ENCODE measurements at places on chromosomes 6 and 20. TPM values are rescaled to one million over a fixed set of nuclear protein-coding genes. Genes with fewer than 3 reads are reported as not detected.
A peak's percentile ranks its signal among the peaks of the same experiment; 100 is the strongest.

Gene ADGRF1
- not detected for polyA plus RNA-seq

Gene KCNQ2
- 3.9 TPM for polyA plus RNA-seq

Gene SYCP2L
- polyA plus RNA-seq, result 0.82 TPM

Gene GOPC
- polyA plus RNA-seq, result 31.4 TPM

Gene SRSF6
- 92.6 TPM for polyA plus RNA-seq

Gene SPATS1
- polyA plus RNA-seq, result not detected

Gene RFX6
- not detected for polyA plus RNA-seq

Gene OR12D3
- polyA plus RNA-seq, result not detected

Gene ASIP
- 0.15 TPM for polyA plus RNA-seq

Gene SEL1L2
- not detected for polyA plus RNA-seq

Gene MCHR2
- not detected for polyA plus RNA-seq

Gene PTCHD4
- polyA plus RNA-seq, result 4.0 TPM

Gene PSORS1C2
- not detected for polyA plus RNA-seq

DNA sequence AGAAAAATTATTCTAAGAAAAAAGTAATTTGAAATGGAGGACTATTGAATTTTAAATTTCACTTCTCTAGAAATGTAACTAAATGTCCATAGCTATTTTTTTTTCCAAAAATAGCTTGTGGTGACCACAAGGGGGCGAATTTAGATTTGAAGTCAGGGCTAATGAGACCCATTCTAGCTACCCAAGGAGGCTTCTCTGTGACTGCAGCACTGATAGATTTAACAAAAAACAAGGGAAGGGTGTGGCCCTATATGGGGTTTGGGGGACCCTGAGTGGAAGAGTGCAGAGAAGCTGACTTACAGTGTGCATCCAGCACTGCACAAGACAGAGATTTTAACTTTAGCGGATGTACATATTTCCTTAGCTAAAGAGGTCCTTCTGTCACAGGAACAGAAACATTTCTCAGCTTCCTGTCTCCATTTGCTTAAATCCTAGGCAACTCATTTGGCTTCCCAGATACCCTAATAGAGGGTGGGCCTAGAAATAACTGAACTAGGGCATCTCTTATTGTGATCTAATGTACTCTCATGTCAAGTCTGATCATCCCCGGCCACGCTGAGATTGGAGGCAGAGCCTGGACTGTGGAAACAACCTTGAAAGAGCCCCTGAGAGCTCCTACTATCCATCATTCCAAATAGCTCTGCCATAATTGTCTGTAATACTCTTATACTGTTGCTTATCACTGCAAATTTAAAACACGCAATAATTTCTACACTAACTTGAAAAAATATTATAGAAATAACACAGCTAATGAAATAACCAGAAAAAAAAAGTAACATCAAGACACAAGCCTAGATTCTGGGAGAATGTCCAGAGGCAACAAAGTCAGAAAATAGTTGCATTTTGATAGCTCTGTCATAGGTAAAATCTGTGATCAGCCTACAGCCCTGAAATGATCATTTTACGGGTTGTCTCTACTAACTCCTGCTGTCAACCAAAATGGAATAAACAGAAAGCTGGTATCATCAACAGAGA lies 93.6 kb downstream of the SNAP91 start:
- peak overlapping the region; percentile 29 for H3K27ac ChIP-seq
- DNase-seq, result peak; percentile 71
- H3K36me3 ChIP-seq, result no peaks in the 10 kb centered on the region
- H3K4me3 ChIP-seq, result peak overlapping the region; percentile 29
- H3K4me1 ChIP-seq, result peaks cover 34% of the 10 kb centered on the region

DNA sequence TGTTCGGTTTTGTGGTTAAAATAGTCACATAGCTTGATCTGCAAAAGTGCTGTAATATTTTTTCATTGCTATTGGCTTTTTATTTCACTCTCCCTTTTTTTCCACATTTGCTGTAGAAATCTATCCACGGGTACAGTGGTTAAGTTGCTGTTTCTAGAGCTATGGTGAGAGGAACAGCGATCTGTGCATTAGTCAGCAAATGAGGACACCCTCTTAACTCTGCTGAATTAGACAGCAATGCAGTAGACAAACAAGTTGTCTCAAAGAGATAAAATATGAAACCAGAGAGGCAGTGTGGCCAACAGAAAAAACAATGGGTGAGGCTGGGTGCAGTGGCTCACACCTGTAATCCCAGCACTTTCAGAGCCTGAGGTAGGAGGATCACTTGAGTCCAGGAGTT lies 17.6 kb upstream of the SYNJ2 start:
- H3K4me1 ChIP-seq, result peaks cover 3% of the 10 kb centered on the region
- DNase-seq, result no peak

DNA sequence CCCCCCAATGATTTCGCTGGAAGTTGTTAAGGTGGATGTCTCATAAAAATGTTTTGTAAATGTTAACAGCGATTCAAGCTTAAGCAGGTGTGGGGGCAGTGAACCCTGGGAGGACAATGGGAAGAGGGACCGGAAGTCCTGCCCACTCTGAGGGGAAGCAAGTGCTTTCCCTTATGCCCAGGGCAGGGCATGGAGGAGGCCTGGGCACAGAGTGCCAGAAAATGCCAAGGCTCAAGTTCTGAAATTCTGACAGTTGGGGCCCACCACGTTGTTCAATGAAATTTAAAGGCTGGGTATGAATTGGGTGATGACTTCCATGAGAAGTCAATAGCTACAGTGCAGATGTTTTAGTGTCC lies 132.7 kb upstream of the SALL4 start:
- no peaks in the 10 kb centered on the region for H3K36me3 ChIP-seq
- no peak overlapping the region for H3K4me3 ChIP-seq
- no peaks in the 10 kb centered on the region for H3K27me3 ChIP-seq
- DNase-seq, result no peak
- H3K27ac ChIP-seq, result no peak overlapping the region

DNA sequence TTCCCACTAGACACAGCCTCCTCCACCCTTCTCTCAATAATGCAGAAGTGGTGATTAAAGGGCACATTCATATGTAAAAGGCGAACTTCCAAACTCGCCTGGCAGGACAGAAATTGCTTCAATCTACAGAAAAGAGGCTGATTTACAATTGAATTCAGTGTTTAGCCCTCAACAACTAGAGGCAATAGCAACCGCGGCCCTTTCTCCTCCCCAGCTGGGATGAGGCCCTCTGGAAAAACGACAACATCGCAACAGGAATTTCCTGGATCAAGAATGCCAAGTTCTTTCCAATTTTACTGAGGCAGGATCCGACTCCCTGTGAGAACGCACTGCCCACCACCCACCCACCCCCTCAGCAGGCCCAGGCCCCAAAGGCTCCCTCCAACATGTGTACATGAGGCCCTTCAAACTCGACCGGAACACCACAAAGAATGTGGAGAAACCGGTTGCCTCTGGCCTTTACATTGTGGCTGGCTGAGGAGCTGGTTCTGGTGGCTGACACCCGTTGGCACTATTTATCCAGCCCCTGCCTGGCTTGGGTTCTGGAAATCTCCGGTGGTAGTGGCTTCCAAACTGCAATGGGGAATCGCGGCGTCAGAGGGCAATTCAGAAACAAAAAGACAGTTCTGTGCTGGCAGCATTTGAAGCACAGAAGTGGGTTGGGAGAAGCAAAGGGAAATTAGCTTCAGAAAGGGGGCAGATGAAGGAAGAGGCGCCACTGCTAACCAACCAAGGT lies 36.8 kb downstream of the ZMYND8 start:
- H3K27me3 ChIP-seq, result no peaks in the 10 kb centered on the region
- DNase-seq, result no peak
- peak overlapping the region; percentile 98 for H3K27ac ChIP-seq

GRCh38 chr6:30156262-30156599 lies 4.8 kb downstream of the TRIM10 start:
- H3K27me3 ChIP-seq, result peaks cover 34% of the 10 kb centered on the region
- no peaks in the 10 kb centered on the region for H3K4me1 ChIP-seq
- H3K36me3 ChIP-seq, result no peaks in the 10 kb centered on the region
- H3K4me3 ChIP-seq, result no peak overlapping the region

DNA sequence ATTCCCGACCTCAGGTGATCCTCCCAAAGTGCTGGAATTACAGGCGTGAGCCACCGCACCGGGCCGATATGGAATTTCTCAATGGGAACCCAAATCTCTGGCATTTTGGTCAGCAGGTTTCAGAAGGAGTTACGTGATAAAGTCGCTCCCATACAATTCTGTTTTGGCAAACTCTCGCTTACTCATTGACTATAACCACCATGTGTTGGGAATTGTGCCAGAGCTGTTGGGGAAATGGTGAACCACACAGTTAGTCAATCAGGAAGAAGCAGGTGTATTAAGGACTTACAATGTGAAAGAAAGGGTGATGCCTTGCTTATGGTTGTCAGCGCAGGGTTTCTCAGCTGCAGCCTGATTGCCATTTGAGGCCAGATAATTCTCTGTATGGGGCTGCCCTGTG lies 410.5 kb downstream of the QKI start:
- H3K4me3 ChIP-seq, result no peak overlapping the region
- H3K27me3 ChIP-seq, result no peaks in the 10 kb centered on the region
- H3K36me3 ChIP-seq, result no peaks in the 10 kb centered on the region
- H3K4me1 ChIP-seq, result no peaks in the 10 kb centered on the region
- H3K27ac ChIP-seq, result no peak overlapping the region

DNA sequence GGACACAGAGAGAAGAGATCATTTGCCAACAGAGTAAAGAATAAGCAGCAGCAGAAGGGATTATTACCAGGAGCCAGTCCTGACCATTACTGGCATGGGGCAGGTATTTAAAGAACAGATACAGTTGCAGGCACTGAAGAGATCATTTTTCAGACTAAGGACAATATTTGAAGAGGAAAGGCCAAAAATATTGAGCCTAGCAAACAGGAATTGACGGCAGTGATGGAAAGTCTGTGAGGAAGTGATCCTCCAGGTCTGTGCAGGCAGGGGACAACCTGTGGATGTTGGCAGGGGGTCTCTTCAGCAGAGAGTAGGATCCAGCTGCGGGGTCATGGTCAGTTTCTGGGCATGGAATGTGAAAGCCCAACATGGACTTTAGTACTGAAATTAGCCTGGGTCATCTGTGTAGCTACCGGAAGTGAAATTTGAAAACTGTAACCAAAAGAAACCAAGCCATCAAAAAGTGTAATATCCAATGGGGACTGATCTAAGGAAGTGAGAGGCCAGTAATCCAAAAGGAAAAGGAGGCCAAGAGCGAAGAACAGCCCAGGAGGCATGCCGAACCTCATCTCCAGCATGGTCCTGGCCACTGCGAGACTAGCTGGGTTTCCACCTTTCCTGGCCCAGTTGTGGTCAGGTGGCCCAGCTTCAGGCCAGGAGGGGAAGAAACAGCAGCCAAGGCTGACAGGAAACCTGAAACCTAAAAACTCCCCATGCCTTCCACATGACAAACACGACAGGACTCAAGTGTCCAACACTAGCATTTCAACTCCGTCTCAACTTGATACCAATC lies 115.1 kb upstream of the TNFAIP3 start:
- H3K4me1 ChIP-seq, result no peaks in the 10 kb centered on the region
- no peak for DNase-seq
- no peak overlapping the region for H3K4me3 ChIP-seq
- H3K27ac ChIP-seq, result no peak overlapping the region
- no peaks in the 10 kb centered on the region for H3K36me3 ChIP-seq

DNA sequence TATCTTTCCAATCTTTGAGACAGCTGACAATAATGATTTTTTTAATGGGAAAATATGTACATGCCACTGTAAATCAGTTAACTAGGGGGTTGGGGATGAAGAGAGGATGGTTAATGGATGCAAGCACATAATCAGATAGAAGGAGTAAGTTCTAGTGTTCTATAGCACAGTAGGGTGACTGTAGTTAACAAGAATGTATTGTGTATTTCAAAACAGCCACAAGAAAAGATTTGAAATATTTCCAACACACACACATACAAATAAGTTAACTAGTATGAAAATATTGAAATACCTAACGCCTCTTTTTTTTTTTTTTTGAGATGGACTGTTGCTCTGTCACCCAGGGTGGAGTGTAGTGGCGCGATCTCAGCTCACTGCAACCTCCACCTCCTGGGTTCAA lies 153.4 kb upstream of the SALL4 start:
- no peaks in the 10 kb centered on the region for H3K27me3 ChIP-seq
- no peak for DNase-seq
- no peaks in the 10 kb centered on the region for H3K36me3 ChIP-seq
- peaks cover 14% of the 10 kb centered on the region for H3K4me1 ChIP-seq

DNA sequence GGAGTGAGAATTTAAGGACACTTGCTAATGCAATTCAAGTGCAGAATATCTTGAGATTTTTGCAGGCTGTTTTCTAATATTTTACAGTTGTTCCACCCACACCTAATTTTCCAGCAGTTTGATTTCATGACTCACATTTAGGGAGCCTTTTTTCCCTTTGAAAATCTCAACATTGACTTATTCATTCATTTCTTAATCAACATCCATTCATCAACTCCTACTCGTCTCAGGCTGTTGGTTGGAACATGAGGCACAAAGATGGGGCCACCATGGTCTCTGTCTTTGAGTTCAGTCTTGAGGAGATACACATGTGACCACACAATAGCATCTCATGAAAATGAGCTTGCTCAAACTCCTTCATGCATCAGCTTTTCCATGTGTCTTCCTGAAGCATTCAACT lies 135.6 kb downstream of the UNC5CL start:
- peaks cover 4% of the 10 kb centered on the region for H3K4me1 ChIP-seq
- no peak for DNase-seq
- H3K4me3 ChIP-seq, result no peak overlapping the region
- H3K36me3 ChIP-seq, result no peaks in the 10 kb centered on the region
- H3K27me3 ChIP-seq, result no peaks in the 10 kb centered on the region
- no peak overlapping the region for H3K27ac ChIP-seq

DNA sequence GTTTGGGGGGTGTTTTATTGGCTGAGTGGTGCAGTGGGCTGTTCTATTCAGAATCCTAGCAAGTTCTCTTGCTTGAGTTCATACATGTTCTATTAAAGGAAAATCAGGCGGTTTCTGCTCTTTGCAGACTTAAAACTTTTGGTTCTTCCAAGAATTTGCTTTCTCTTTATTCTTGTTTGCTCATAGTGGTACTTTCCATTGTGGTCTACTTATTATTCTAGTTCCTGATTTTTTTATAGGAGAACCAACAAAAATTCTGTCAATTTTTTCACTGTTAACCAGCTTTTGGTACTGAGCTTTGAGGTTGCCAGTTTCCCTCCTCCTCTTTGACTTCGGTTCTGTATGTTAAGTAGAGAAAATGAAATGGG lies 6.7 kb downstream of the AFDN start:
- no peaks in the 10 kb centered on the region for H3K27me3 ChIP-seq
- H3K36me3 ChIP-seq, result no peaks in the 10 kb centered on the region
- DNase-seq, result no peak
- H3K27ac ChIP-seq, result no peak overlapping the region
- peaks cover 9% of the 10 kb centered on the region for H3K4me1 ChIP-seq
- no peak overlapping the region for H3K4me3 ChIP-seq

DNA sequence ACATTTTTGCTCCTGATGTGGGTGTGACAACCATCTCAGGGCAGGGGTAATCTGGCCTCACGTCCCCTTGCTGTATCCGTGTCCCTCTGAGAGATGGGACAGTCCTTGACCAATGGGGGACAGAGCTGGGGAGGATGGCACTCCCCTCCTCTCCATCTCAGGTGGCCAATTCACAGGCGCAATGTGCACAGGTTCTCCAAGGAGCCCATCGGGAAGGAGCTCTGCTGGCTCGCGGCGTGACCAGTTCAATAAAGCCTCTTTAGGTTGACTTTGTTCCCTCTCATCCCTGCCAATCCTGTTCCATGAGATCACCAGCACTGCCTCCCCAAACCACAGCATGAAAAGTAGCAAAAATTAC lies 196.3 kb upstream of the SLC24A3 start:
- no peaks in the 10 kb centered on the region for H3K4me1 ChIP-seq
- no peak for DNase-seq
- no peak overlapping the region for H3K4me3 ChIP-seq
- no peaks in the 10 kb centered on the region for H3K27me3 ChIP-seq
- H3K36me3 ChIP-seq, result no peaks in the 10 kb centered on the region

- H3K36me3 ChIP-seq, result no peaks in the 10 kb centered on the region
- H3K4me3 ChIP-seq, result no peak overlapping the region
- no peak for DNase-seq
- no peaks in the 10 kb centered on the region for H3K27me3 ChIP-seq
These were observed 11.5 kb upstream of the EEF1A1 start for GRCh38 chr6:73532293-73532692.

- no peaks in the 10 kb centered on the region for H3K27me3 ChIP-seq
- DNase-seq, result no peak
These were observed 25.1 kb upstream of the AVP start for GRCh38 chr20:3109350-3110302.
